ENCODE measurements at places on chromosomes 6 and 20.
A peak's percentile ranks its signal among the peaks of the same experiment; 100 is the strongest.

GRCh38 chr6:121994919-121995318 lies 404.5 kb upstream of the HSF2 start:
- DNase-seq = no peak

DNA sequence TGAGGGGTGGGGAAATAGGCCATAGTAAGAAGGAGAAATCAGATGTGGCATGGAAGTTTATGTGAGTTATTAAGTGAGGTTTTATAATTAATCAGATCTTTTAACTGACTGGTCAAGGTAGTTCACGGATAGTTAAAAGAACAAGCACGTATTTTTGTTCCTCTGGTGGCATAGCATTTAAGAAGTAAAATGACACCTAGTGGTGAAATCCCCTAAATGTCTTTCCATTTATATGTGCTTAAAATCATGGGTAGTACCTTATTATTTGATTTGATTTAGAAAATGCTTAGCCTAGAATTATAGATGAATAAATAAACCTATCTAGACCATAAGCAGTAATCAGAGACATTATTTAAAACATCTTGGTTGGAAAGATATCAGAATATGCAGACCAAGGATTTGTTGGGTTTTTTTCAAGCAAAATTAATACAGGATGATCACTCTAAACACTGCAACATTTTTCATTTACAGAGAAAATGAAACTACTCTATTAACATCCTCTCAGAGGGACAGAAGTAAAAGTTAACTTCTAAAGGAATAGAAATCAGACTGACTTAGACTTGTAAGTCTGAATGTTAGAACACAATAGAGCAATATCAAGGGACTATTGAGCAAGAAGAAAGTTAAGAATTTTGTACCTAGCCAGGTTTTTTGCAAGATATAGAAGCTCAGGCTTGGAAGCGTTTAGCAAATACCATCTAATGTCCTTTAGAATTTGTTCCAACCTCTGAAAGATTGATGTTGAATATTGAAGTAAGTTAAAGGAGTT lies 81.1 kb downstream of the STXBP5 start:
- no peak for DNase-seq

- no peak for DNase-seq
Measured at GRCh38 chr20:44448753-44449546, 26.7 kb upstream of the TTPAL start.

DNA sequence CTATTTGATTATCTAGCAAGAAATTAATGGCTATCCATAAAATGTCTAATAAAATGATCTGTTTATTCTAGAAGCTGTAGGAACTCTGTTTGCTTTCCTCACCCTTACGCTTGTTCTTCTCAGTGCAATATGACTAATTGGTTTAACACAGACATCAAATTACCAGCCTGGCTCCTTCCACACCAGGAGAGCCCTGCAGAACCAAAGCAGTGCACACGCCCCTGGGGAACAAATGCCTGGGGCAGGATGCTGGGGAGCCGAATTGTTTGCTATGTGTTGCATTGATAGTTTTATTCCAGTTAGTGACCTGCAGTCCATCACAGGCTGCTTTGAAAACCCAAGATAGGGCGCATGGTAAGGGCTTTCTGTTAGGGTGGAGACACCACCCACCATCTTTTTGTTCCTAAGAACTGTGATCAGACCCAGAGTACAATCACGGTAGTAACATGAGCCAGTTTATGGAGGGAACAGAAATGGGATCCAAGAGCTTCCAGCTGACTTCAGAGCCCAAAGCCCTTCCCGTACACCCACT lies 126.4 kb upstream of the CD93 start:
- no peak for DNase-seq

GRCh38 chr6:32413427-32414047 lies 6.6 kb upstream of the BTNL2 start:
- DNase-seq = peak; percentile 69

- DNase-seq = no peak
Measured at GRCh38 chr6:53593001-53593488, 48.1 kb upstream of the GCLC start.
